Neural progenitor cell (in vitro differentiated cells): ENCODE measurements at places on chromosomes 6 and 20. TPM values are rescaled to one million over a fixed set of nuclear protein-coding genes. Genes with fewer than 3 reads are reported as not detected.

DNA sequence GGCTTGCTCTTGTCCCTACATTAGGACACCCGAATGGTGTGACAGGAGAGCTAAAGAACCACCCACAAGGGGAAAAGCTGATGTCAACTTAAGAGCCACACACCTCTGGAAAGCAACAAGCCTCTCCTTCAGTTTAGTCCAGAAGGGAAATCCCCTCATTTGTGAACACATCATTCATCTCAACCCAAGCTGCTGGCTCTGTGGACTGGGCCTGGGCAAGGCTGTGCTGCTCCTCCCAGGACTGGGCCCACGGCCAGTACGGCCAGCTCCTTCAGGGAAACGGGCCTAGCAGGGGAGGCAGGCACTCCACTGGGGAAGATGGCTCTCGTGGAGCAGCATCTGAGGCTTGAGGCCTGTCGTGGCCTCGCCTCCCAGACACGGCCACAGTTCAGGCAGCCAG, 12.8 kb upstream of the SLC4A11 start:
- H3K27me3 ChIP-seq = peaks cover 35% of the 10 kb centered on the region
- H3K36me3 ChIP-seq = no peaks in the 10 kb centered on the region
- DNase-seq = no peak
- H3K4me3 ChIP-seq = no peak overlapping the region
- H3K4me1 ChIP-seq = peaks cover 4% of the 10 kb centered on the region
- no peak overlapping the region for H3K27ac ChIP-seq

DNA sequence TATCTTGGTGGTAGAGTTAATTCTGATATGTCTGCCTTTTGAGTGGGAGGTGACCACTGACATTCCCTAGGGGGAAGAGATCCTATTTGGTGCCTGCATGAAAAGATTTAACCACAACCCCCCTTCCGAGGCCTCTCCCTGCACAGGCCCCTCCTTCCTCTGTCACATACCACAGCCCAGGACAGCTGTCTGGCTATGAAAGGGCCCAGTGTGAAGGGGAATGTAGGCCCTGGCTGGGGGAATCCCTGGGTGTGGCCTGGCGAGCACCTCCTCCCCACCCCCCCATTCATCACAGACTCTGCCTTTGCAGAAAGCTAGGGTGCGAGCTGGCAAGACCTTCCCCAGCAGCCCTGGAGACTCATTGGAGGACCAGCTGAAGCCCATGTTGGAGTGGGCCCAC, 27.4 kb upstream of the MAPRE1 start:
- no peak overlapping the region for H3K4me3 ChIP-seq
- peaks cover 7% of the 10 kb centered on the region for H3K36me3 ChIP-seq
- peak; percentile 77 for DNase-seq
- no peaks in the 10 kb centered on the region for H3K27me3 ChIP-seq

DNA sequence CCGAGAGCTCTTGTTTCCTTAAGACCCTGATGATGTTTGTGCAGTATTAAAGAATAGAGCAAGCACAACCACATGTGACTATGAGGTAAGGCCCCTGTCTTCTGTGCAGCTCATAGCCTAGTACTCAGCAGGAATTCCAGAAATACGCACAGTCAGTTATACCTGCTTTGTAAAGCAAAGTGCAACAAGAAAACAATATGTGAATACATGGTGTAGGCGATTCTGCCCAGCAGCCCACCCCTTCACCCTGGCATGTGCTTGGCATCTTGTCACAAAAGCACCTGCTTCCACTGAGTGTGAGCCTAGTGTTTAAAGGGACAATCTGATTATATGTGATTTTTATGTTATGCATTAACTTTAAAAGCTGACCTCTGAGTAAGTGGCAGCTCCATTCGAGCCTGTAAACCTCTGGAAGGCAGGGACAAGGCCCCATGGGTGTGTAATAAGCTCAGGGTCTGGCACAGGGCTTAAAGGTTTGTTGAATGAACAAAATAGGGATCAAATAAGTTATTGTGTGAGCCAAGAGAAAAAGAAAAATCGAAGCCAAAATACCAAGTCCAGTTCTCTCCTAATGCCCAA, 148.7 kb downstream of the DOK5 start:
- no peaks in the 10 kb centered on the region for H3K27me3 ChIP-seq
- peaks cover 24% of the 10 kb centered on the region for H3K4me1 ChIP-seq
- H3K27ac ChIP-seq = no peak overlapping the region
- no peaks in the 10 kb centered on the region for H3K36me3 ChIP-seq
- no peak for DNase-seq

- no peak overlapping the region for H3K27ac ChIP-seq
- peaks cover 75% of the 10 kb centered on the region for H3K27me3 ChIP-seq
- no peaks in the 10 kb centered on the region for H3K36me3 ChIP-seq
- peak; percentile 90 for DNase-seq
- H3K4me1 ChIP-seq = peaks cover 22% of the 10 kb centered on the region
These were observed 2.7 kb upstream of the COL12A1 start for GRCh38 chr6:75208298-75209183.

GRCh38 chr6:168713839-168714238, 272.9 kb downstream of the SMOC2 start:
- no peak for DNase-seq
- H3K27me3 ChIP-seq = no peaks in the 10 kb centered on the region
- no peaks in the 10 kb centered on the region for H3K36me3 ChIP-seq
- no peak overlapping the region for H3K27ac ChIP-seq
- H3K4me1 ChIP-seq = no peaks in the 10 kb centered on the region
- H3K4me3 ChIP-seq = no peak overlapping the region

DNA sequence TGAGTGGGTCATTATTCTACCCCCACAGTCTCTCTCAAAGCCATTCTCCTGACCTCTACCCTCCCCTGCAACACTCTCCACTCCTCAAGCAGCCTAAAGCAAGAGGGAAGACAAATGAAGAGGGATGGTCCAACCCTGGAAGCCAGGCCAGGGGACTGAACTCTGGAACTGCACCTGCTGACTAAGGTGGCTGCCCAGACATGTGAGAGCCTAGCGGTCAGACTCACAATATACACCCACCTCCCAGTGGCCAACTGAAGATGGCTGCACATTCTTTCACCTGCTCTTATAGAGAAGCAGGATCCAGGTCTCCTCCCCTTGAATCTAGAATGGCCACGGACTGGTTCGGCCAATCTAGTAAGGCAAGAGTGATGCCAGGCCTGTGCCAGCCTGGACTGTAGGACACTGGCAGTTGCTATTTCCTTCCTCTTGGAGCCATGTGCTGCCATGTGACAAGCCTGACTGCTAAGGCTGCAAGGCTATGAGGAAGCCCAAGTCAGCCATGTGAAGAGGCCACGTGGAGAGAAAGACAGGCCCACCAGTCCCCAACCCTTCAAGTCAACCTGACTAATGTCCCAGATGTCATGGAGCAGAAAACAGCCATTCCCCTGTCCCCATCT, 31.8 kb downstream of the ACSS1 start:
- no peak overlapping the region for H3K4me3 ChIP-seq
- H3K27ac ChIP-seq = no peak overlapping the region
- H3K4me1 ChIP-seq = no peaks in the 10 kb centered on the region
- H3K27me3 ChIP-seq = peaks cover 4% of the 10 kb centered on the region
- no peak for DNase-seq

DNA sequence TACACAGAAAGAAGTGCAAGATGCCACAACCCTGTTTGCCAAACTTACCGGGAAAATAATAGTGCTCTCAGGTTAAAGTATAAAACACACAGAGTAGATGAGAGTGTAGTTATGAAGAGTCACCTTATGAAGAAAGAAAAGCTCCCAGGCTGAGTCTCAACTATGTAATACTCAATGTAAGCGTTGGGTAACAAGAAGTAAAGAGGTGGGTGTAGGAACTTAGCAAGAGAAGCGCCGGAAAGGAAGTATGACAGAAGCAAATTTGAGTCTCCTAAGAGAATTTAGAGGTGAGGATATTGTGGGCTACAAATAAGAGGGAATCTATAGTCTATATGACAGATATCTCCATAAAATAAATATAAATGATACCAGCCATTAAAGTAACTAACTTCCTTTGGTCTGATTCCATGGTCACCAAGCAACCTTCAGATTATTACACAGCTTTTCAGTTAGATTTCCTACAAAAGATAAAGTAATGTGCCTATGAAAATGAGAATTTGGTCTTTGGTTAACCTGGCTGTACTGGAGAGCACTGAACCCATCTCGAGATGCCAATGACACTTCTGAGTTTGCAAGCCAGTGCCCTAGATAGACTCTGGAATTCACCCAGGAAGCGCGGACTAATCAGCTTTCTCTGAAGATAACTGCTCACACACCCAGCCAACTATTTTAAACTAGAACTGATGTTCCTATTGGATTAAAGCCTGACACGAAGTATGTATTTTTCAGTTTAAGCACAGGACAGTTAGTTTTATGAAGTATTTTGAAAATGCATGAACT, 1.8 kb downstream of the TUBE1 start:
- H3K4me1 ChIP-seq = peaks cover 7% of the 10 kb centered on the region
- H3K36me3 ChIP-seq = no peaks in the 10 kb centered on the region
- DNase-seq = no peak
- no peak overlapping the region for H3K4me3 ChIP-seq
- no peak overlapping the region for H3K27ac ChIP-seq

DNA sequence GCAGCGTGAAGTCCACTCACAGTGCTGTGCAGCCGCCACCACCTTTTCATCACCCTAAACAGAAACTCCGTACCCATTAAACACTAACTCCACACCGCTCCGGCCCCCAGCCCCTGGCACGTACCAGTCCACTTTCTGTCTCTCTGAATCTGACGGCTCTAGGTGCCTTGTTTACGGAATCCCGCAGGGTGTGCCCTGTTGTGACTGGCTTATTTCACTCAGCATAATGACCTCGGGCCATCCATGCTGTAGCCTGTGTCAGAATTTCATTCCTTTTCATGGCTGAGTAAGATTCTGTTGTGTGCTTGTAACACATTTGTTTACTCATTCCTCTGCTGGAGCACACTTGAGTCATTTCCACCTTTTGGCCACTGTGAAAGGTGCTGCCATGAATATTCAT, 18.0 kb downstream of the TCFL5 start:
- no peak overlapping the region for H3K4me3 ChIP-seq
- no peak for DNase-seq
- peaks cover 6% of the 10 kb centered on the region for H3K4me1 ChIP-seq
- no peaks in the 10 kb centered on the region for H3K27me3 ChIP-seq
- H3K27ac ChIP-seq = no peak overlapping the region

DNA sequence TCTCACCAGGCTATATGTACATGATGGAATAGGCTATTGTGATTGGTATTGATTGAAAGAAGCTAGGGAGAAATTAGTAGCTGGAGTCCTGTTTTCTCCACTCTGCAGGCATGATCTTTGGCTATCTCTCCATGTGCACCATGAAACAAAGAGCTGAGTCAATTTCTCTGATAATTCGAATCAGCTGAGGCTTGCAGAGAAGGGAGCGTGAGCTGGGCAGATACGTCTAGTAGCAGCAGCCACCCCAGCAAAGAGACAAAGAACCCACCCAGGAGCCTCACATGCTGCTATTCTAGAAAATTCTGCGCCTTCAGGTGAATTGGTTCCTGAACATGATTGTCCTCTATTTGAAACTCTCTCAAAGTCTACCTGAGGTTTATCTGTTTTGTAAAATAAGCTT, 6.9 kb upstream of the SGK1 start:
- H3K36me3 ChIP-seq = no peaks in the 10 kb centered on the region
- no peaks in the 10 kb centered on the region for H3K27me3 ChIP-seq
- H3K4me1 ChIP-seq = no peaks in the 10 kb centered on the region
- no peak for DNase-seq
- no peak overlapping the region for H3K4me3 ChIP-seq

GRCh38 chr6:111576291-111576690, 29.4 kb downstream of the TRAF3IP2 start:
- H3K27ac ChIP-seq = no peak overlapping the region
- no peak for DNase-seq
- peaks cover 14% of the 10 kb centered on the region for H3K4me1 ChIP-seq
- no peaks in the 10 kb centered on the region for H3K36me3 ChIP-seq
- no peak overlapping the region for H3K4me3 ChIP-seq

DNA sequence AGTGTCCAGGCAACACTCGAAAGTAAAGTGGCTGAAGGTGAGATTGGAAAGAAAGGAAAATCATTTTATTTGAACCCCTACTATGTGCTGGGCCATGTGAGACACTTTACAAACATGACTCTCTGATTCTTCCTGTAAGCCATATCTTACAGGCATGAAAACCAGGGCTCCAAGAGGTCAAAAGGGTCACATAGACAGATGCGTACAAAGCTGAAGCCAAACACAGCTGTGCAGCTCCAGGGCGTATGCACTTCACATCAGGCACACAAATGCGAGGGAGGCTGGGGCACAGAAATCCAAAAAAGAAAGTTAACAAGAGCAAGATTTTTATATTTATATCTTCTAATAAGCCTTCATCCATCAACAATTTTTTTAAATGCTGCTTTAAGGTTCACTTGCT, 176.5 kb downstream of the PHACTR1 start:
- no peak overlapping the region for H3K27ac ChIP-seq
- DNase-seq = no peak
- H3K36me3 ChIP-seq = no peaks in the 10 kb centered on the region
- no peak overlapping the region for H3K4me3 ChIP-seq
- no peaks in the 10 kb centered on the region for H3K27me3 ChIP-seq
- no peaks in the 10 kb centered on the region for H3K4me1 ChIP-seq

- H3K4me1 ChIP-seq = peaks cover 32% of the 10 kb centered on the region
- H3K27me3 ChIP-seq = peaks cover 100% of the 10 kb centered on the region
- no peaks in the 10 kb centered on the region for H3K36me3 ChIP-seq
- peak; percentile 60 for DNase-seq
These were observed 1.8 kb downstream of the FOXF2 start for GRCh38 chr6:1390946-1391799.

- no peaks in the 10 kb centered on the region for H3K27me3 ChIP-seq
- H3K36me3 ChIP-seq = no peaks in the 10 kb centered on the region
- no peak overlapping the region for H3K27ac ChIP-seq
- DNase-seq = peak; percentile 26
These were observed 23.5 kb upstream of the CTNNBL1 start for GRCh38 chr20:37670351-37670791.

DNA sequence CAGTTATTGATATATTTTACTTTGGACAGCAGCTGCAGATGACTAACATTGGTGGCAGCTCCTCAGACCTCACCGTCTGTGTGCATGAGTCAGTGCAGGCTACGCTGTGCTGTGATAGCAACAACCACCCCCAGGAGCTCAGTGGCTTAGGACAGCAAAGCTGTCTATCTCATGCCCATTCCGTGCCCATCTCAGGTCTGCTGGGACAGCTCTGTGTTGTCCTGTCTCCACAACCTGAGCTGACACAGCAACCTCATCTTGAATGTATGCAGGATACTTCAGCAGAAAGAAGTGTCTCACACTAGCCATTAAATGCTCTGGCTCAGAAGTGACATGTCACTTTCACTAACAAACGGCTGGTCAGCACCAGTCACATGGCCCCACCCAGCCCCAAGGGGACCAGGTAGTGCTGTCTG, 47.7 kb downstream of the BANF2 start:
- no peak overlapping the region for H3K27ac ChIP-seq
- DNase-seq = no peak
- no peaks in the 10 kb centered on the region for H3K4me1 ChIP-seq
- no peaks in the 10 kb centered on the region for H3K36me3 ChIP-seq
- no peak overlapping the region for H3K4me3 ChIP-seq
- H3K27me3 ChIP-seq = no peaks in the 10 kb centered on the region

- H3K27ac ChIP-seq = no peak overlapping the region
- H3K4me3 ChIP-seq = no peak overlapping the region
- H3K4me1 ChIP-seq = peaks cover 11% of the 10 kb centered on the region
These were observed 503.7 kb downstream of the KIF16B start for GRCh38 chr20:16069389-16070010.

Gene C2
- 1.1 and 1.4 TPM in 2 replicates for total RNA-seq

Gene ENPP1
- 7.8 and 9.7 TPM in 2 replicates for total RNA-seq

Gene INSM1
- 0.28 and 0.41 TPM in 2 replicates for total RNA-seq

Gene SUMO4
- total RNA-seq = 0.82 and 2.3 TPM in 2 replicates

Gene CD24
- 330 and 448 TPM in 2 replicates for total RNA-seq

Gene MAFB
- total RNA-seq = 0.64 and 1.3 TPM in 2 replicates

Gene RALY
- 102 and 178 TPM in 2 replicates for total RNA-seq
